ENCODE measurements at places on chromosomes 11 and 22.

GRCh38 chr11:19526119-19526518 is 186.5 kb upstream of the NAV2 start:
- DNase-seq = no peak

DNA sequence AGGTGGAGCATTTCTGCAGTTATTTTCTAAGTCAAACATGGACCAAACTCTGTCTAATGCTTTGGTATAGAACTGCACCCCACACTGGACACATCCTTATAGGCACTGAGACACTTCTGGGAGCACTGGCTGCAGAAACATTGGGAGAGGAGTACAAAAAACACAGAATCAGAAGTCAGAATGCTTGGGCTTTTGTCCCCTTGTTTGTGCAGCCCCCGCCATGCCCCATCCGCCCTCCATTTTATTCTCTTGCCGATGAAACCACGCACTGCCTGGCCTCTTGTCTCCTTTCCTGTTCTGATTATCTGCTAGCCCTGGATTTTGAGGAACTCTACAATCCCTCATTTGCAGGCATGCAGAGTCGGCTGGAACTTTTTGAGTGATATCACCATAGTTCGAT is 1201.2 kb downstream of the TBC1D22A start:
- DNase-seq = no peak

DNA sequence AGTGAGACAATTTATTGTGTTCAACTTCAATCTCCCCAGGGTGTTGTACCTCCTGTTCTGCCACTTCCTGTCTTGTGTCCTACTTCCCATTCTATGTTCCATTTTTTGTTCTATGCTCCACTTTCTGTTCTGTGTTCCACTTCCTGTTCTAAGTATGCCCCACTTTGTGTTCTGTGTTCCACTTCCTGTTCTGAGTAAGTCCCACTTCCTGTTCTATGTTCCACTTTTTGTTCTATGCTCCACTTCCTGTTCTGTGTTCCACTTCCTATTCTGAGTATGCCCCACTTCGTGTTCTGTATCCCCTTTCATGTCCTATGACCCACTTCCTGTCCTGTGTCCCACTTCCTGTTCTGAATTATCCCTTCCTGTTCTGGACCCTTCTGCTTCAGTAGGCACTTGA is 732.7 kb downstream of the TBC1D22A start:
- no peak for DNase-seq

GRCh38 chr11:86167499-86168164 is 76.9 kb upstream of the EED start:
- DNase-seq = no peak

GRCh38 chr11:125625630-125626287 is 796 bp downstream of the CHEK1 start:
- peak; percentile 91 for DNase-seq

DNA sequence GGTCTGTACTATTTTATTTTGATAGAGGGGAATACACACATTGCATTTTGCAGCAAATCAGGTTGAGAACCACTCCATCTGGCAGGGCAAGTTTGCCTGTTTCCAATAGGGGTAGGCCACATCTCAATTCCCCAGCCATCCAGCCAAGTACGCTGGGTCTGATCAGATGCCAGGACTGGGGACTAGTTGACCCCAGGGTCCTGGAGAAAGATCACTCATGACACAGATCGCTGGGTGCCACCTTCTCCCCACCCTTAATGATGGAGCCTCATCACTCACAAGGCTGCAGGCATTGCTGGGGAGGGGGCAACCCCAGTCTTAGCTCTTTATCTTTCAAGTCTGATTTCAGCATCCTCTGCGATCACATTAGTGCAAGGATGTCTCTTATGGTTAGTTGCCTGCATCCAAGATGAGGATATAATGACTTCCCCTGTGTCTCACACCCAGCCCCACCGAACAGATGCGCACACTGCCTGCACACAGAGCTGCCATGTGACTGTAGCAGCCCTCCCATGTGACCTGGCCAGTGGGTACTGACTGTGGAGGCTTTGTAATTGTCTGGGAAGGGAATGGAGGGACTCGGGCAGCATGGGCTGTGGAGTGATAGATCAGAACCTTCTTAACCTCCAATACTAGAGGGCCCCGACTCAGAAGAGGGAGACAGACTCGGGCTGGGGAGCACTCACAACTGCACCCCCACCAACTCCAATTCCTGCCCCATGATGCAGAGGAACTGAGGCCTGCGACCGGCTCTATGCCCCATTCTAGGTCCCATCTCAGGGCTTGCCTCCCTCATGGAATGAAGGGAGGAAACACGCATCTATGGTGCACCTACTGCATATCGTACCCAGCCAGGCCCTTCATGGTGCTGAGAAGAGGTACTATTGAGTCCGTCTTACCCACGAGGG is 155.8 kb downstream of the DSCAML1 start:
- no peak for DNase-seq

DNA sequence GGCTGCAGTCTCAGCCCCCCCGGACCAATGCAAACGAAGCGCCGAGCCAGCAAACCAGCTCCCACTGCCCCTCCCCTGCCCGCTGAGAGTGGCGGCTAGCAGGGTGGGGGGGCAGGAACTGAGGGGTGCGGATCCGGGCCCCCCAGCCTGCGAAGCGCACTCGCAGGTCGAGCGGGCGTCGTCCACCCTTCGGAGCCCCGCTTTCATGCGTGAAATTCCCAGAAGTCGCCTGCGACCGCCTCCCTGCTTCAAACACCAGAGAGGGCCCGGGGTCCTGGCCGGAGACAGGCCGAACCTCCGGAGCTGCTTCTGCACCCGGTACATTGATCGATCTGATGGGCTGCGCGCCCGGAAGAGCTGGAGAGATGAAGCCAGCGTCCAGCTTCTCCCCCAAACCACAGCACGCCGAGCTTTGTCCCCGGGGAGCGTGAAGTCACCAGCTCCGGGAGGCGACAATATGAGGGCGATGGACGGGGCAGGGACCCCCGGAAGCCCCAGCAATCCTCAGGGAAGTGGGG is 646 bp upstream of the PATZ1 start:
- DNase-seq = peak; percentile 59

DNA sequence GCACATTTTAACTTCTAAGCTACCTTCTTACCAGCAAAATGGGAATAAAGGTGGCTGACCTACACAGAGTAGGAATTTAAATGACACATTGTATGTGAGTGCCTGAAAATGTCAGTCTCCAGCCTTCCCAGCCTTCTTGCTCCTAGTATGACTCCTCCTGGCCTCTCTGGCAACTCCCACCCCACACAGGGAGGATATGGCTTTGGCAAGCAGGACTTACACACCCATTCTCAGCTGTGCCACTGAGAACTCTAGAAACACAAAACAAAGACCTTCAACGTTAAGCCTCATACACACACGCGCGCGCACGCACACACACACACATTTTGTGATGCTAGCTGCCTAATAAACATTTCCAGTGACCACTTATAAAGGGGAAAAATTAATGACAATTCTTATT is 65.8 kb downstream of the PACSIN2 start:
- no peak for DNase-seq

DNA sequence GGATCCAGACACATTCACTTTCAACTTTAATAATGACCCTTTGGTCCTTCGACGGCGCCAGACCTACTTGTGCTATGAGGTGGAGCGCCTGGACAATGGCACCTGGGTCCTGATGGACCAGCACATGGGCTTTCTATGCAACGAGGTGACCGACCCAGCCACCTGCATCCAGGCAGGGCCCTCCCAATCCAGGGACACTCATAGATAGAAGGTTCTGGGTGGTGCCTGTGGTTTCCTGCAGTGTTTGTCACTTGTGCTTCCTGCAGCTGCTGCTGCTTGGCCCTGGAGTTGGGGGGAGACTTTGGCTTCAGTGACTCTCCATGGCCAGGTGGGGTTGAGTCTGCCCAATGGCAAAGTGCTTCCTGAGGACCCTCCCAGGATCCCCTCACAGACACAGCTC is 7.3 kb downstream of the APOBEC3B start:
- DNase-seq = no peak

Data from endothelial cell (in vitro differentiated cells).